ENCODE measurements at places on chromosomes 11 and 22. TPM values are rescaled to one million over a fixed set of nuclear protein-coding genes. Genes with fewer than 3 reads are reported as not detected.

GRCh38 chr11:35618497-35619115 is 346 bp downstream of the FJX1 start:
- H3K4me3 ChIP-seq = no peak overlapping the region
- H3K36me3 ChIP-seq = no peaks in the 10 kb centered on the region
- peaks cover 7% of the 10 kb centered on the region for H3K4me1 ChIP-seq
- DNase-seq = peak; percentile 53

GRCh38 chr11:23688835-23689234 is 808.0 kb upstream of the LUZP2 start:
- H3K4me1 ChIP-seq = no peaks in the 10 kb centered on the region
- H3K27me3 ChIP-seq = no peaks in the 10 kb centered on the region

- DNase-seq = no peak
- peaks cover 9% of the 10 kb centered on the region for H3K27me3 ChIP-seq
- H3K4me1 ChIP-seq = no peaks in the 10 kb centered on the region
Measured at GRCh38 chr11:113562576-113562975, 87.4 kb upstream of the DRD2 start.

GRCh38 chr11:64238999-64239398 is 1.9 kb upstream of the FKBP2 start:
- DNase-seq = no peak
- peak overlapping the region; percentile 50 for H3K27ac ChIP-seq
- H3K4me3 ChIP-seq = no peak overlapping the region
- H3K27me3 ChIP-seq = no peaks in the 10 kb centered on the region
- H3K36me3 ChIP-seq = peaks cover 25% of the 10 kb centered on the region

- no peak overlapping the region for H3K4me3 ChIP-seq
- H3K36me3 ChIP-seq = no peaks in the 10 kb centered on the region
- peaks cover 26% of the 10 kb centered on the region for H3K27me3 ChIP-seq
- H3K4me1 ChIP-seq = peaks cover 2% of the 10 kb centered on the region
- no peak for DNase-seq
- no peak overlapping the region for H3K27ac ChIP-seq
Measured at GRCh38 chr11:4665424-4665823, 21.6 kb downstream of the OR51E1 start.

- peaks cover 18% of the 10 kb centered on the region for H3K36me3 ChIP-seq
- no peaks in the 10 kb centered on the region for H3K27me3 ChIP-seq
- peaks cover 28% of the 10 kb centered on the region for H3K4me1 ChIP-seq
- no peak for DNase-seq
Measured at GRCh38 chr22:50238755-50239154, 6.1 kb downstream of the TUBGCP6 start.

GRCh38 chr11:5380740-5381342 is 2.8 kb upstream of the OR51M1 start:
- no peaks in the 10 kb centered on the region for H3K27me3 ChIP-seq
- no peaks in the 10 kb centered on the region for H3K36me3 ChIP-seq
- H3K4me3 ChIP-seq = no peak overlapping the region
- no peak overlapping the region for H3K27ac ChIP-seq
- no peaks in the 10 kb centered on the region for H3K4me1 ChIP-seq
- peak; percentile 27 for DNase-seq

GRCh38 chr11:47111318-47111804 is 65.3 kb downstream of the ARFGAP2 start:
- peaks cover 3% of the 10 kb centered on the region for H3K4me1 ChIP-seq
- H3K27me3 ChIP-seq = no peaks in the 10 kb centered on the region
- no peak for DNase-seq
- H3K27ac ChIP-seq = no peak overlapping the region
- H3K4me3 ChIP-seq = no peak overlapping the region

DNA sequence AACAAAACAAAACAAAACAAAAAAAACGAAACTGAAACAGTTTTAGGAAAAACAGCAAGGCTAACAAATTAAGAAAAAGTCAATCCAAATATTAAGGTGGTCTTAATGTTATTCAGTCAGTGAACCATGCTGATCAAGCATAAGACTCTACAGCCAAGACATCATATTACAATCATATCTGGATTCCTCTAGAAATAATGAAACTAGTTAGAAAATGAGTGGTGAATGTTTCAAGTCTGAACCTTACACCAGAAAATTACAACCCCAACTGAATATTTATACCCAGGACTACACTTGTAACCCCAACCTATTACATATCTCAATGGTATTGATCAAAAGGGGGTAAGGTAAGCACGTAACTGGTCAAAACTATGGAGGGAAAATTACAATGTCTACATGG is 48.8 kb downstream of the ACAT1 start:
- peak overlapping the region; percentile 82 for H3K27ac ChIP-seq
- peaks cover 47% of the 10 kb centered on the region for H3K4me1 ChIP-seq
- no peaks in the 10 kb centered on the region for H3K27me3 ChIP-seq
- no peak for DNase-seq
- no peak overlapping the region for H3K4me3 ChIP-seq

DNA sequence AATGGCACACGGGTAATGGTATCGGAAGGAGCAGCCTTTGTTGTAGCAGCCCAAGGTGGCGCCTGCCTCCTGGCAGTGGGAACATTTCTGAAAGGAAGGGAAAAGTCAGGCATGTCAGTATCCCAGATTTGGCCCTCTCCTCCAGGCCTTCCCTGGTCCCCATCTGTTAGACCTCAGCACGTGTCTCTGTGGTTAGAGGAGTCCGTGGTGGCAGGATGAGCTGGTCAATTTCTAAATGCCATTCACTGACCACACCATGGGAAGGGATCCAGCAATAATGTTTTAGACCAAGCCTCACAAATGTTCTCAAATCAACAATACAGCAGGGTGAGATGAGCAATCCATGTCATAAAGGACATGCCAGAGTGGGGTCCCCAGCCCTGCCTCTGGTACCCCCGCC is 49.0 kb upstream of the CYP2D6 start:
- H3K27ac ChIP-seq = no peak overlapping the region
- DNase-seq = no peak
- H3K4me1 ChIP-seq = peaks cover 63% of the 10 kb centered on the region
- H3K4me3 ChIP-seq = no peak overlapping the region
- H3K27me3 ChIP-seq = no peaks in the 10 kb centered on the region

DNA sequence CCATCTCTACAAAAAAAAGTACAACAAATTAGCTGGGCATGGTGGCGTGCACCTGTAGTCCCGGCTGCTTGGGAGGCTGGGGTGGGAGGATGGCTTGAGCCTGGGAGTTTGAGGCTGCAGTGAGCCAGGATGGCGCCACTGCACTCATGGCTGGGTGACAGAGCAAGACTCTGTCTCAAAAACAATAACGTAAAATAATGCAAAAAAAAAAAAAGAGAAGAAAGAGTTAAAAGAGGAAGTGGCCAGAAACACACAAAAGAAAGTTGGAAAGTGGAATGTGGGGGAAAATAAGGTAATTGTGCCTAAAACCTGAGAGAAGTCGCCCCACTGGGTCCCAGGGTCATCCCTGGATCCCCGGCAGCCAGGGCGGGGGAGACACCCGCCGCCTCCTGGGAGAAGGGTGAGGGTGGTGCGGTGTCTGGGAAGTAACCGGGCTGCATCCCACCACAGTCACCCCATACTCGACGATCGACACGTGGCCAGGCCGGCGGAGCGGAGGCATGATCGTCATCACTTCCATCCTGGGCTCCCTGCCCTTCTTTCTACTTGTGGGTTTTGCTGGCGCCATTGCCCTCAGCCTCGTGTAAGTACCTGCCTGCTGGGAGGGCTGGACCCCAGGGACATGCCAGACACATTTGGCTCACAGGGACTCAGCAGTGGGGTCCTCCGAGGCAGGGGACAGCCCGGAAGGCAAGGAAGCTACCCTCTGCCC is 8.1 kb downstream of the UPK3A start:
- H3K4me1 ChIP-seq = peaks cover 10% of the 10 kb centered on the region
- no peaks in the 10 kb centered on the region for H3K36me3 ChIP-seq

DNA sequence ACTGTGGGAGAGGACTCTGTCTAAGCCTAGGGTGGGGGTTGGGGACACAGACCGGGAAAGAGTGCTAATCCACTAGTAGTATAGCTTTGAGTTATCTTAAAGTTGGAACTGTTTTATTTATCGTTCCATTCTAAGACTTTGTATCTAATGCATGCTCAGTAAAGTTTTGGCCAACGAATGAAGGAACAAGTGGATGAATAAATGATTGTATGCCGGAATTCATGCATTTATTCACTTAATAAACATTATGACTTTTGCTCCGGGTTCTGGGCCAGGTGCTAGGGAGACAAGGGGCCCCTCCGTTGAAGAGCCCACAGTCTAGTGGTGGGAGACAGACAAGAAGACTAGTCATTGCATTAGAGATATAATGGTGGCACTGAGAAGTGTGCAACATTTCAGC is 645 bp downstream of the RNF121 start:
- peak overlapping the region; percentile 99 for H3K27ac ChIP-seq
- H3K4me1 ChIP-seq = peaks cover 38% of the 10 kb centered on the region
- no peak for DNase-seq
- peak overlapping the region; percentile 93 for H3K4me3 ChIP-seq
- H3K36me3 ChIP-seq = peaks cover 33% of the 10 kb centered on the region
- H3K27me3 ChIP-seq = no peaks in the 10 kb centered on the region

GRCh38 chr11:86503131-86503530 is 128.4 kb downstream of the CCDC81 start:
- no peak for DNase-seq
- peaks cover 4% of the 10 kb centered on the region for H3K27me3 ChIP-seq
- no peak overlapping the region for H3K27ac ChIP-seq
- H3K4me3 ChIP-seq = no peak overlapping the region

DNA sequence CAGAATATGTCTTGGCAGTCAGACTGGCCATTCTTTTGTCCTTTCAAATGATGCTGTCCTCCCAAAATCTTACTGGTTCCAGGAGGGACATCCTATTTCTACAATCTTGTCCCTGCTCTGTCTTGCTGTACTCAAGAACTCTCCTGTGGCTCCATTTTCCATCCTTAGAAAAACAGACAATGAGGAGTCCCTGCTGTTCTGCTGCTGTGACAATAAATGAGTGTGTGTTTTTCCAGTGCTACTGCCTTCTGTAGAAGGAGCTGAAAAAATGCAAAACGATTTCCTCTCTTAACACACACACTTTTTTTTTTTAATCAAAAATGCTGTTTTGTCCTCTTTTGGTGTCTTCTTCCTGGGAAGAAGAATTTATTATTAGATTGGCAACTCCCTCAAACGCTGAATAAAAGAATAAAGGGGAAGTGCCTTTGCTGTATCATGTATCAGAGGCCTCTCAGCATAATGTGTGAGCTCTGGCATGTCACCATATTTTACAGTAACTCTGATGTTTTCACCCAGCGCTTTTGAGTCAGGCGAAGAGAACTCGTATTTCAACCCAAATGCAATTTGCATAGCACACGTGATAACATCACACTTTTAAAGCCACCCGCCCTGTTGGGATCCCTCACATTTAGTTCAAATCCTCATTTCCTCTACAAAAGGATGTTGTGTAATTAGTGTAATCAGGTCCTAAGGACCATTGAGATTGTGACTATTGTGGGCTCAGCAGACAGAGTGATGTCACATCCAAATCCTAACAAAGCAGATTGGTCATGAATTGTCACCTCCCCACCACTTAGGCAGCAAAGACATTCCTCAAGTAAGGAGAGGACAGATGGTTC is 496.0 kb upstream of the LARGE1 start:
- H3K4me1 ChIP-seq = no peaks in the 10 kb centered on the region
- no peak overlapping the region for H3K27ac ChIP-seq
- H3K36me3 ChIP-seq = no peaks in the 10 kb centered on the region
- no peak for DNase-seq
- H3K27me3 ChIP-seq = no peaks in the 10 kb centered on the region

Gene MCHR1
- total RNA-seq = not detected

Gene VPS37C
- total RNA-seq = 8.1 TPM

Gene ARHGAP8
- total RNA-seq = 3.2 TPM

Gene HBG1
- total RNA-seq = not detected

Gene TEX12
- 0.26 TPM for total RNA-seq

Measured in activated naive CD8-positive, alpha-beta T cell treated with anti-CD3 and anti-CD28 coated beads for 36 hours (primary cell).